Heart right ventricle (tissue), 16 donors: ENCODE measurements at places on chromosomes 6 and 20. TPM values are rescaled to one million over a fixed set of nuclear protein-coding genes. Genes with fewer than 3 reads are reported as not detected.

BTNL2 gene
- total RNA-seq: not detected

AK9 gene
- total RNA-seq: 6.8 TPM

CCN6 gene
- not detected for total RNA-seq

HTR1E gene
- total RNA-seq: not detected

DNA sequence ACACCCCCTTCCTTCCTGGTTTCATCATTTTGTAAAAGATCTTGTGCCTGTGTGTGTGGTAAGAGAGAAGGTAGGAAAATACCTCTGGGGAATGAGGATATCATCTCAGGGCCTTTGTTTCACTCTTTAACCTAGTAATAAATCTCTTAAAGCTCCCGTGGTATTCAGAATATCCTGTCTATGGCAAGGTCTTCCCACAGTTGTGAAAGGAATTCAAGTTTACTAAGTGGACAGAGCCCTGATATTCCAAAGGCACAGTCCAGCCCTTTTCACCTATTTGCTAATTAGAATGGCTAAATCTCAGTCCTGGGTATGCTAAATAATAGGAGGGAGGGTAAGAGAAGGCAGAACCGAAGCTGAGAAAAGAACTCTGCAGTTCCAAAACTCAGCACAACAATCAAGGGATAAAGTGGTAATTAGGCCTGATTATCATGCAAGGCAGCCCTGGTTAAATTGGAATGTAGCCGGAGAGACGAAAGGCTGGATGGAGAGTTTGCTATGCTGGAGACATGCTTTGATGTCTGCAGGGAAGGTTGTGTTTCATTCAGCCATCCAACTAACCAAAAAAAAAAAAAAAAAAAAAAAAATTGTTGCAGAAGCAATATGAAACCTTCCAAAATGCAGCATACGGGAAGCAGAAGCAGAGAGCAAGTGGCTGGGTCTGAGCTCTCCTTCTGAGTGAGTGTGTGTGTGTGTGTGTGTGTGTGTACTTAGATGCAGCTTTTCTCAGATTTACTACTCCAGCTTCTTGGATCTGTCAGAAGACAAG is 28.5 kb upstream of the PIM1 start:
- no peak overlapping the region for H3K27ac ChIP-seq
- DNase-seq: no peak
- H3K36me3 ChIP-seq: no peaks in the 10 kb centered on the region
- H3K27me3 ChIP-seq: no peaks in the 10 kb centered on the region

DNA sequence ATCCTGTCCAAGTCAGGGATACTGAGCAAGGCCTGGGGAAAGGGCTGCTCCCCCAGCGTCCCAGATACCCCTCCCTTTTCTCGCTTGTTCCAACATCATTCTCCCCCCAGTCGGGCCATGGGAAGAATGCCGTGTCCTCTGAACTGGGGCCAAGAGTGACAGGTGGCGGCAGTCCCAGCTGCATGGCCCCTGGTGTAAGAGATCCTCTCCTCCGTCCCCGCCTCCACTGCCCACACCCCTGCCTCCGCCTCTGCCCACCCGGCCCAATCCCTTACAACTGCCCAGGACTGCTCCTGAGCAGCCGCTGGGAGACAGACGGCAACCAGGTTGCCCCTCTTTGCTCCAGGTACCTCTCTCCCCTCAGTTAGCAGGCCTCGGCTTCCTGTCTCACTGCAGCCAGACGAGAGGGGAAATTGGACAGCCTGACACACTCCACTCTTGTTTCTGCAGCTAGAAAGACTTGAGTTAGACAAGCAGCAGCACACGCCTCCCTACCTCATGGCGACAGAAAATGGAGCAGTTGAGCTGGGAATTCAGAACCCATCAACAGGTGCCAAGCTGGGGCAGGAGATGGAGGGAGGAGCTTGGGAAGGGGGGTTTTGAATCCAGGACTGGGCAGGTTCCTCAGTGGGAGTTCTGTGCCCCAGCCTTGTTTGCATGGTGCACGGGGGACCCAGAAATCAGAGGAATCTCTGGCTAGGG is at the start of gene MYLK2:
MYLK2 (plus strand) TSS at position 274 of the 702 bp plus-strand sequence; CDS start at position 499, 225 bp downstream.
- no peak within 1 kb of the TSS for H3K27ac ChIP-seq
- H3K36me3 ChIP-seq: no peaks in the 10 kb centered on the region
- no peaks in the 10 kb centered on the region for H3K27me3 ChIP-seq

DNA sequence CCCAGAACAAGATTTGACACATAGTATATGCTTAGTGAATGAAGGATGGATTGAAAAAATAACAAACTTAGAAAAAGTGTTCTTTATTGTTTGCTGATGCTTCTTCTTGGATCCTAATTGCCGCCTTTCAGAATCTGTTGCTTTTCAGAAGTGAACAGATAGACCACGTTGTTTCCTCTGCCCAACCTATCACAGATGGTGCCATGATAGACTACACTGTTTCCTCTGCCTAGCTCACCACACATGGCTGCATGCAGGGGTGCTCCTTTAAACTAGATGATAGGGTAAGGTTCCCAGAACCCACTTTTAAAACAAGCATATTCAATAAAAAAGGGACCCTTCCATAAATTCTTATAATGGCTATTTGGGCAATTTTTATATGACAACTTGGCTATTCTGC is 4.6 kb upstream of the RGS17 start:
- H3K4me3 ChIP-seq: no peak overlapping the region
- peaks cover 18% of the 10 kb centered on the region for H3K27me3 ChIP-seq
- H3K36me3 ChIP-seq: no peaks in the 10 kb centered on the region
- H3K27ac ChIP-seq: no peak overlapping the region
- H3K4me1 ChIP-seq: no peaks in the 10 kb centered on the region
- DNase-seq: no peak

DNA sequence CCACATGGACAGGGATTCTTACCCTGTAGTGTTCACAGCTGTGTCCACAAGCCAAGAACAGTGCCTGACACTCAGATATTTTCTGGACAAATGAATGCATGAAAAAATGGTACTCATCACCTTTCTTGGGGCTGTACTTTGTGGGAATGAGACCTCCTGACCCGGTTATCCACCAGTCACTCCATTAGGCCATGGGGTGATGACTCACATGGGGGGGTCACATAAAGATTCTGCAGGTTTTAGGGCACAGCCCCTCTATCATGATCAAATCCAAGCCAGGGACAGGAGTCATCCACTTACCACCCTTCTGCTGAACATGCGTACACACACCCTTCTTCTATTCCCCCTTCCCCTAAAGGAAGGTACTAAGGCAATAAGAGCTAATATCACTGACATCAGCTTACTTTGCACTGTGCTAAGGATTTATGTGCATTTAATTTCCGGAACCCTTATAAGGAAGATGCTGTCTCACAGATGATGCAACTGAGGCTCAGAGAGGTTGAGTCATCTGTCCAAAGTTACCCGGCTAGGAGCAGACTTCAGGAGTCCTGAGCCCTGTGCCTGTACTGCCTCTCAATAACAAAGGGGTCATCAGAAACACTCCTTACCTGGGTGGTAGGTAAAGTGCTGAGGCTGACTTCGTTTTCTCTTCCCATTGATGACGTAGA is 107.8 kb downstream of the NFATC2 start:
- no peak overlapping the region for H3K27ac ChIP-seq
- no peak overlapping the region for H3K4me3 ChIP-seq
- H3K27me3 ChIP-seq: no peaks in the 10 kb centered on the region
- no peak for DNase-seq
- H3K4me1 ChIP-seq: no peaks in the 10 kb centered on the region

GRCh38 chr20:6083926-6084325 is 30.1 kb upstream of the LRRN4 start:
- no peak overlapping the region for H3K27ac ChIP-seq
- no peaks in the 10 kb centered on the region for H3K4me1 ChIP-seq
- H3K27me3 ChIP-seq: no peaks in the 10 kb centered on the region

DNA sequence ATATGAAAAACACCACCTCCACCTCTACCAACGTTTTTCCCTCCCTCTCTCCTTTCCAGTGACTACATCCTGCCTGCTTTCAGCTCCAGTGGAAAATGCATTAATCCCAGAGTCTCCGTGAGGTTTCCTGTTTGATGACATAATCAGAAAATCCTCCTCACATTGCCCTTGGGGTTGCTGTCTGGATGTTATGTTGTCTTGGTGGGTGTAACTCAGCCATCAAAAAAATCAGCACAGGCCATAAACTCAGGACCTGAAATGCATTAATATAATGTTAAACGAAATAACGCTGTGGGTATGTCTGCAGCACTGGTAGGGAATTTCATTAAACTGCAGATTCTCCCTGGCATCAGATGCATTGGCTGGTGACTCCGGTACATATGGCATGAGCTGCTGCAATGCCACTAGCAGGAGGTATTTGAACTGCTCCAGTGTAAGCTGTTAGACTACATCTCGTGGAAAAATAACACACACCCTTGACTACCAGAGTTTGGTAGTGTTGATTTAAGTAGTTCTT is 297.8 kb downstream of the PRL start:
- no peak overlapping the region for H3K4me3 ChIP-seq
- DNase-seq: peak; percentile 32
- H3K36me3 ChIP-seq: no peaks in the 10 kb centered on the region
- peaks cover 27% of the 10 kb centered on the region for H3K4me1 ChIP-seq
- no peaks in the 10 kb centered on the region for H3K27me3 ChIP-seq

- H3K27ac ChIP-seq: peak overlapping the region; percentile 92
- peak overlapping the region; percentile 75 for H3K4me3 ChIP-seq
- H3K36me3 ChIP-seq: no peaks in the 10 kb centered on the region
- peak; percentile 23 for DNase-seq
Measured at GRCh38 chr20:45834797-45835161, 1.2 kb downstream of the SNX21 start.

- no peak overlapping the region for H3K27ac ChIP-seq
- DNase-seq: no peak
- no peaks in the 10 kb centered on the region for H3K4me1 ChIP-seq
- no peaks in the 10 kb centered on the region for H3K27me3 ChIP-seq
Measured at GRCh38 chr6:127923135-127923534, 22.3 kb upstream of the THEMIS start.

- H3K4me1 ChIP-seq: no peaks in the 10 kb centered on the region
- DNase-seq: no peak
- peaks cover 4% of the 10 kb centered on the region for H3K27me3 ChIP-seq
- H3K27ac ChIP-seq: no peak overlapping the region
- no peak overlapping the region for H3K4me3 ChIP-seq
- H3K36me3 ChIP-seq: no peaks in the 10 kb centered on the region
Measured at GRCh38 chr6:16995511-16996250, 106.2 kb upstream of the STMND1 start.

DNA sequence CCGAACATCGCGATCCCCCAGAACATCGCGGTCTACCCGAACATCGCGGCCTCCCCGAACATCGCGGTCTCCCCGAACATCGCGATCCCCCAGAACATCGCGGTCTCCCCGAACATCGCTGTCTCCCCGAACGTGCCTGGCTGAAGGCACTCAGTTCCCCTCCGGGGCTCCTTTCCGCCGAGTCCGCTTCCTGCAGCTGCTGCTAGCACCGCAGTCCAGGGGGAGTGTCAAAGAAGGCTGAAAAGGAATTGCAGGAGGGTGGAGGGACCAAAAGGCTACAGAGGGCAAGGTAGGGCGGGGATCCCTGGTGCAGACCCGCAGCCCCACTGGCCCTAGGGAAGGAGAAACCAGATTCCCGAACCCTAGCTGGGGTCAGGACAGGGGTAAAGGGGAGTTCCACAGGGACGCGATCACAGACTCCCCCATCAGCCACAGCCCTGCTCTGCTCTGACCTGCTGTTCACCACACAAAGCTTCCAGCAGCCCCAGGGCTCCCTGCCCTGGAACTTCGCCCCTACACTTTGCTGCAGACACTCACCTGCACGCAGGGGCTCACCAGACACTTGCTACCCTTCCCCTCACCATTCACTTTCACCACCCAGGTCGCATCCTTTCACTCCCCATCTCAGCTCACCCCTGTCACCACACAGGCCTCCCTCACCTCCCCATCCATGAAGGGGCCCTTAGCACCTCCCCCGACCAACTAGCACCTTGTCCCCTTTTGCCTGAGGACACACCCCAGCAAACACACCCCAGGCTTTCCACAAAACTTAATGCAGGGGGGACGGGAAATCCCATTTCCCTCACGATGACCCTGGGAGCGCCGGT is 1.7 kb downstream of the ULBP1 start:
- peaks cover 73% of the 10 kb centered on the region for H3K27me3 ChIP-seq
- H3K4me1 ChIP-seq: peaks cover 15% of the 10 kb centered on the region
- no peak for DNase-seq
- peak overlapping the region; percentile 54 for H3K4me3 ChIP-seq

GRCh38 chr6:157982563-157983405 is 1.1 kb downstream of the SYNJ2 start:
- peak overlapping the region; percentile 88 for H3K27ac ChIP-seq
- peaks cover 6% of the 10 kb centered on the region for H3K4me1 ChIP-seq
- no peak for DNase-seq

GRCh38 chr6:159769470-159769869 is 7.6 kb downstream of the ACAT2 start:
- H3K4me3 ChIP-seq: no peak overlapping the region
- H3K36me3 ChIP-seq: peaks cover 20% of the 10 kb centered on the region
- DNase-seq: no peak
